ENCODE measurements at places on chromosomes 1 and 21.
A peak's percentile ranks its signal among the peaks of the same experiment; 100 is the strongest.

GRCh38 chr21:27129215-27129614 is 162.3 kb upstream of the ADAMTS5 start:
- DNase-seq: no peak

GRCh38 chr1:111980686-111981085 is 8.8 kb downstream of the KCND3 start:
- DNase-seq: no peak

- no peak for DNase-seq
Observed at GRCh38 chr1:180670681-180671080, 38.9 kb downstream of the XPR1 start.

DNA sequence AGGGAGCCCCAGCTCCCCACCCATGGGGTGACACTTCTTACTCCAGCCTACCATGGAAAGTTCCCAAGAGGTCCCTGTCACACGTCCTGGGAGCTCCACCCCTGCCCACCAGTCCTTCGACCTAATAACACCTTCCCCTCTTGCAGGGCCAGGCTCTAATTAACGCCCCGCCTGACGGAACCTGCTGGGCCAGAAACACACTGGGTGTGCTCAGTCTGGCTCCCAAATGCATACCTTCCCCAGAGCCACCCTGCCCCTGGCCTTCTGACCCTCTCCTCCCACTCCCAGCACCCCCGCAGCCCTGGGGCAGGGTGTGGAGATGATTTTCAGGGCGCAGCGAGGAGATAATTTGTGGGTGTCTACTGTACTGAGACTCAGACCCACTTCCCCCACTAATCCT is 20.6 kb downstream of the PGLYRP3 start:
- DNase-seq: no peak

DNA sequence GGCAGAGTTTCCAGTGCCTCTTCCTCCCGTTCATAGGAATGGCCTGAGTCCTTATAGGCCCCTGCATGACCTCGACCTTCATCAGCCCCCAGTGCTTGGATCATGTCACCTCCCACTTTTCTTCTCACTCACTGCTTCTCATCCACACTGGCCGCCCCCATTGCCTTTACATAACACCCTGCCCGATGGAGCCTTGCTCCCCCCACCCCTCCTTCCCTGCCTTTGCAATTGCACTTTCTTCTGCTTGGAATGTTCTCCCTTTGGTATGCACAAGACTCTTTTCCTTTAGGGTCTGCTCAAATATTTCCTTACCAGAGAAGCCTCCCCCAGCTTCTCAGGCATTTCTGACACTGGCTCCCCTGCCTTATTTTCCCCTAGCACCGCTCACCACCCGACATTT is 125.2 kb upstream of the KCNJ6 start:
- no peak for DNase-seq

- no peak for DNase-seq
Observed at GRCh38 chr1:41774471-41774990, 144.2 kb downstream of the HIVEP3 start.

DNA sequence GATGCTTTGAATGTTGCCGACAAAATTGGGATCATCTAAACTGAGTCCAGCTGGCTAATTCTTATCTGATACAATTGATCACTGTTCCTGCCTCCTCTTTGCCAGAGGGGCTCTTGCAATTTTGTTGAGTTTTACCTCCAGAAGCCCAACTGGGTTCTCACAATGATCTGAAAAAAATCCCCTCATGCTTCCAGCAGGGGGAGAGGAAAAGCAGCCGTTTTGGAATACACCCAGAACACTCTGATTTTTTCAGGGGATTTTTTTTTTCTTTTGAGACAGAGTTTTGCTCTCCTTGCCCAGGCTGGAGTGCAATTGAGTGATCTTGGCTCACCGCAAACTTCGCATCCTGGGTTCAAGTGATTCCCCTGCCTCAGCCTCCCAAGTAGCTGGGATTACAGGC is 13.9 kb upstream of the RERE start:
- no peak for DNase-seq

- DNase-seq: no peak
Observed at GRCh38 chr1:220124542-220124941, 30.6 kb downstream of the IARS2 start.

- DNase-seq: no peak
Observed at GRCh38 chr1:149936170-149936991, at the start of gene MTMR11. Gene MTMR11, minus strand, starts transcription at chr1:149936879. Its CDS starts 232 bp downstream, at chr1:149936647.

GRCh38 chr21:46061950-46062349 is 36.0 kb upstream of the COL6A2 start:
- DNase-seq: no peak

GRCh38 chr1:229803626-229804217 is 177.7 kb downstream of the URB2 start:
- no peak for DNase-seq

- DNase-seq: no peak
Observed at GRCh38 chr1:70427976-70428375, 16.9 kb downstream of the CTH start.

- peak; percentile 21 for DNase-seq
Observed at GRCh38 chr1:179369751-179370341, 4.1 kb downstream of the AXDND1 start.

- DNase-seq: no peak
Observed at GRCh38 chr1:202162418-202163280, 2.2 kb upstream of the PTPN7 start.

DNA sequence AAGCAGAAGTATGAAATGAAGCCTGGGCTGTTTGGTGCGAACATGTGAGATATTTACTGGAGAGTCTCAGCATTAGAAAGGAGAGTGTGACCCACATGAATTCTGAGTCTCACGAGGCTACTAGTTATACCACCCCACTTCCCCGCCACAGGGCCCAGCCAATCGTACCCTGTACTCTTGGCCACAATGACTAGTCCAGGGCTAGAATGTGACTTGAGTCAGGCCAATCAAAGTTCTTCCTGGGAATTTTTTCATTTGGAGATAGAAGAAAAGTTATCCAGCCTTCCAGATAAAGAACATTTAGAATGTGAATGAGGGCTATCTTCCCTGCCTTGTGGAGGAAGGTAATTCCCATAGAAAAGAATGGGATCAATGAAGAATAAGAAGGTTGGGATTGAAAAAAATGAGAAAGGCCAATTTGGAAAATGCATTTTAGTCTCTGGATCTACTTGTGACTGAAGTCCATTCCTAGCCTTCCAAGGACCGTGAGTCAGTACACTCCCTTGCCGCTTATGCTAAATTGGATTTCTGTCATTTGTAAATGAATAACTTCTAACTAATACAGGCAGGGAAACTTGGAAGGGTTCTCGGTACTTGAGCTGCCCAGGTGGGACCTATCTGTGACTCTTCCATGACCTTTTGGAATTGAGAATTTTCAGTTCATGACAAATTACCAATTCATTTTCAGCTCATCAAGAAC is 12.3 kb upstream of the RIMKLA start:
- DNase-seq: no peak

GRCh38 chr1:18951818-18952391 is 4.6 kb downstream of the IFFO2 start:
- DNase-seq: no peak

DNA sequence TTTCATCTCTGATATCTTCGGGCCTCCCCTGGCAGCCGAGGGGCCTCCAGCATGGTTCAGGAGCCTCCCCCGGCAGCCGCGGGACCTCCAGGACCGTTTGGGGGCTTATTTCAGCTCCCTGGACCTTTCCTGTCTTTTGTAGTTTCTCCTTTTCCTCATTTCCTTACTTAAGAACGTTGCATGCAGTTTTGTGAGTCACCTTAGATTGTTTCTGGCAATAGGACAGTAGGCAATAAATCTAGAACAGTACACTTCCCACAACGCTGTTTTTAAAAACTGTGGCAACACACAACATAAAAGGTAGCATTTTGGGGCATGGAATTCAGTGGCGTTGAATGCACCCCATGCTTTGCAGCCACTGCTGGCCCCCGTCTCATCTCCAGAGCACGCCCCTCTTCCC is 24.4 kb downstream of the FAAP20 start:
- no peak for DNase-seq

DNA sequence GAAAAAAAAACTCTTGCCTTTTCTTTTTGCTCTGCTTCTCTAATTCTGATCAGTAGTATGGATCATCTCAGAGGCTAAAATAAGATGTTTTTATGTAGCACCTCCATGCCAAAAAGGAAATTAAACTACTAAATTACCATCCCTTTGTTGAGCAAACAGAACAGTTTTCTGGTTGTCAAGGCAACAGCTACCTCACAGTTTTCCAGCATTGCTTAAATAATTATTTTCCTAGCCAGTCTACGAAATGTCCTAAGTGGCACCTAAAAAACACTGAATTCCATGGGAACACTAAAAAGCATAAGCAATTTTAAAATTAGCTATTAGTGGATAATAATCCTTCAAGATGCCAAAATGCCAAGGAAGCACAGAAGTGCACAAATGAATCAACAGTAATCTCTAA is 61.7 kb downstream of the ARID4B start:
- DNase-seq: no peak

GRCh38 chr1:116496380-116496779 is 74.4 kb downstream of the CD58 start:
- DNase-seq: no peak

GRCh38 chr1:12059722-12060464 is 3.2 kb upstream of the TNFRSF8 start:
- no peak for DNase-seq

DNA sequence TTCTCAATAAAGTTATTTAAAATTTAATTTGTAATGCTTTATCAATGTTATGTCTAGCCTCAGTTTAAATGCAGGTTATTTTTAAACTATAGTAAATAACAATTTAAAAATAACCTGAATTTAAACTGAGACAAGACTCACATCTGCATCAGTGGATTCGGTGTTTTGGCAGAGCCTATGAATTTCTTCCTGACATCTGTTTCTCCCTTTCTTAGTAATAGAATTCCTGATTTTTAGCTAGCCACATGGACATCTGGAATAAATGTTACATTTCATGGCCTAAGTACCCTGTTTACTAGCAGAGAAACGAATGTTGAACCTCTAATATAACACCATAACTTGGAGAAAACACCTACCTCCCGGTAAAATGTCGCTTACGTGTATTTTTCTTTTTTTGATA is 1141.6 kb upstream of the ADGRL2 start:
- DNase-seq: no peak

DNA sequence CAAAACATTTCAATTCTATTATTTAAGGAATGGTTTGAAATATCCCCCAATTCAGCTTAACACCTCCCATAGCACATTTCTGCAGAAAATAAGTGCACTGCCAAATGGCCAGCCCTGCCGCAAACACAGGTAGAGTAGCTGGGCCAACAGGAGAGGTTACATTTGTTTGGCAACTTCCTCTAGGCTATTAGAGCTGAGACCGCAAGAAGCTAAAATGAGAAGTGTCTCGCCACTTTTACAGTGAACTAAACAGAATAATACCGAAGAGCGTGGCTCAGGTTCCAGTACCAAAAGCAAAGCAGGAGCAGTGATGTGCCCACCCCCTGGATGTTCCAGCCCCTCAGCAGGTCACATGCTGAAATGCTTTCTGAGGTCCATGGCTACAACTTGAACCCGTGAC is 154.5 kb upstream of the PKN2 start:
- DNase-seq: no peak

DNA sequence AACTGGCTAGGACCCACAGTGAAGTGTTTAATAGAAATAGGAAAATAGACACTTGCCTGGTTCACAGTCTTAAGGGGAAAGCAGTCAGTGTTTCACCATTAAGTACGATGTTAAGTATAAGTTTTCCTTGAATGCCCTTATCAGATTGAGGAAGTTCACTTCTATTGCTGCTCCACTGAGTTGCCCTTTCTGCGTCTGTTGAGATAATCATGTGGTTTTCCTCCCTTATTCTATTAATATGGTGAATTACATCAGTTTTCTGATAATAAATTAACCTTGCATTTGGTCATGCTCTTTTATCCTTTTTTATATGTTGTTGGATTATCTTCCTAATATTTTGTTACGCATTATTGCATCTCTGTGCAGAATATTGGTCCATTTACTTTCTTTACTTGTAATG is 21.4 kb downstream of the UTS2 start:
- no peak for DNase-seq

DNA sequence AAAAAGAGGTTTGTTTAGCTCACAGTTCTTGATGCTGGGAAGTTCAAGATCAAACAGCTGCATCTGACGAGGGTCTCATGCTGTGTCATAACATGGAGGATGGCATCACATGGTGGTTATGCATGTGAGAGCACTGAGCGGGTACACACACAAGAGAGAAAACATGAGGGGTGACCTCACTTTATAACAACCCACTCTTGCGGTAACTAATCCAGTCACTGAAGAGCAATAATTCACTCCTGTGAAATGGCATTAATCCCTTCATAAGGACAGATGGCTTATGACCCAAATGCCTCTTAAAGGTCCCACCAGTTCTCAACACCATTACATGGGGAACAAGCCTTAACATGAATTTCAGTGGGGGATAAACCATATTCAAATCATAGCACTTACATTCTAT is 23.2 kb upstream of the CHIT1 start:
- DNase-seq: no peak

GRCh38 chr1:66575739-66576138 is 41.8 kb downstream of the SGIP1 start:
- DNase-seq: no peak

All from T1000 (cell line).